ENCODE measurements at places on chromosomes 16 and 17.
A peak's percentile ranks its signal among the peaks of the same experiment; 100 is the strongest.

DNA sequence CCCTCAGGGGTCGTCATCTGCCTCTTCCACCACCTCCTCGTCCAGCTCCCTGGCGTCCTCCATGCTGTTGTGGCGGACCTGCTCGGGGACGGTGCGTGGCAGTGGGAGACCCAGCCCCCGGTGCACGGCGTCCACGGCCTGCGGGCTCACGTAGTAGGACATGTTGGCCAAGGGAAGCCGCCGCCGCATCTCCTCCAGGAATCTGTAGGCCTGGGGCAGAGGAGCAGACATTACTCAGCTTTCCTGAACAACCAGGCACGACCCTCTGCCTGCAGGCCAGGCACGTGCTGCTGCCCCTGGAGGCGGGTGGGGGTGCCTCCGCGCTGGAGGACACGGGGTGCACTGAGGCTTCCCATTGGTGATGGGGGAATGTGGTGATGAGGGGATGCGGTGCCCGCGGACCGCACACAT lies 17.8 kb downstream of the TELO2 start:
- DNase-seq = no peak

DNA sequence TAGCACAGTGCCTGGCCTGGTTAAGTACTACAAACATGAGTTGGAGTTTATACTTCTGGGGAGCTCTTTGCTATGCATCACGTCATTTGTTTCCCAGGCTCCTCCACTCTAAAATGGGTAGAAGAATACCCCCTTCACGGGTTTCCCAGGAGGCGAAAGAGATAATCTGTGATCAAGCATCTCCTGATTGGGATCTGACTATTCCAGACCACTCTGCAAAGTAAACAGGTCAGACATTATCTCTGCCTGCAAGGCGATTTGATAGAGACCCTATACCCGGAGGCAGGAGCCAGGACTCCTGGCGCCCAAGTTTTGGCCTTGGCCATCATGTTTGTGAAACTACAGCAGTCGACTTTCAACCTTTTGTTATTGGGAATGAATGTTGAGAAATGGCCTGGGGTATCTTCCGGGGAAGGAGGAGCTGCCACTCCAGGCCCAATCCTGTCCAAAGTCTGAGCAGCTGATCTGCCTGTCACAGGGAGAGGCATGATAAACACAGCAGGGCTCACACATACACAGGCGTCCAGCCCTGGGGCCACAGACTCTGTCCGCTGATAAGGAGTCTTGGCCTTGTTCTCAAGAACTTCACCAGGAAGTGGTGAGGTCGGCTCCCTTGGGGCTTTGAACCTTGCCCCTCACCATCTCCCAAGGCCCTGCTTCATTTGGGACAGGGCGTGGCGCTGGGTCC lies 199.9 kb downstream of the MAF start:
- DNase-seq = no peak

GRCh38 chr16:16071631-16072244 lies 122.3 kb downstream of the ABCC1 start:
- peak; percentile 31 for DNase-seq

- no peak for DNase-seq
Observed at GRCh38 chr16:50685462-50686063, 4.5 kb upstream of the SNX20 start.

- DNase-seq = no peak
Observed at GRCh38 chr17:50115756-50116155, 14.2 kb downstream of the SAMD14 start.

- no peak for DNase-seq
Observed at GRCh38 chr17:45029096-45029495, 22.3 kb downstream of the DCAKD start.

GRCh38 chr17:35973333-35974260 lies 7.7 kb downstream of the CCL16 start:
- no peak for DNase-seq
